ENCODE measurements at places on chromosomes 7 and 10.

DNA sequence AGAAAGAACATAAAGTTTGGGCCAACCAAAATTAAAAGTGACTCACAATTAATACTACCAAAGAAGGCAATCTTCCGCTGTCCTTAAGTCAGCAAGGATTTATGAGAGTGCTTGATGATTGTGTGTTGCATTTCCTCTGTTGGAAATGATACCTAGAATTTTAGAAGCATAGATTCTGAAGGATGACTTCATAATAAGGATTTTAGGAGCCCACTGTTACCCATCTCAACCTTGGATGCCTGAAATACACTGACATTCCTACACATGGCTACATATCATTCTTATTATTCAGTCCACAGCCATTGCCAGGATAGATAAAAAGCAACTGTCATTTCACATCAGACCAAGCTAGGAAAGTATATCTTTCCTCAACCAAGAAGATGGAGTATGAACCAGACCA is 823.8 kb downstream of the LRMDA start:
- DNase-seq = no peak

- no peak for DNase-seq
These were observed 18.1 kb upstream of the GSTK1 start for GRCh38 chr7:143245123-143245522.

DNA sequence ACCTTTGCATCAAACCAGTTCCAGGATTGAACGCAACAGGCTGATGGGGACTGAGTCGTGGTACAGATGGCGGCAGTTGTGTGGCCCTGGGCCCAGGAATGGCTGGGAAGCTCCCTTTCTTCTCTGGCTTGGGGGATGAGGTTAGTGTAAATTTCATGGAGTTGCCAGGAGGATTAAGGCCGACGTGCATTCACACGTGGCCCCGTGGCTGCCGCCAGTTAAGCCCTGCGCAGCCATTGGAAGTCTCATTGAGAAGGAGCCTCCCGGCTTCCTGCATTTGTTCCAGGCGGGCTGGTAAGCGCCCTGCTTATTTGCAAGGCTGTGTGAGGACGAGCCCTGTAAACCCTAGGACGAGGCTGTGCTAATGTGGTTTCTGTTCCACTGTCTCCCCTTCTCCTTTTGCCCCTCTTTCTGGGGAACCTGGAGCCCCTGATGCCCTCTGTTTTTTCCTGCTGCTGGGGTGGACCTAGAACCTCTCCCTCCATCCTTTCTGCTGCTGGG is 174.7 kb upstream of the TNRC18 start:
- no peak for DNase-seq

- DNase-seq = no peak
These were observed 60.5 kb downstream of the YKT6 start for GRCh38 chr7:44261240-44261639.

DNA sequence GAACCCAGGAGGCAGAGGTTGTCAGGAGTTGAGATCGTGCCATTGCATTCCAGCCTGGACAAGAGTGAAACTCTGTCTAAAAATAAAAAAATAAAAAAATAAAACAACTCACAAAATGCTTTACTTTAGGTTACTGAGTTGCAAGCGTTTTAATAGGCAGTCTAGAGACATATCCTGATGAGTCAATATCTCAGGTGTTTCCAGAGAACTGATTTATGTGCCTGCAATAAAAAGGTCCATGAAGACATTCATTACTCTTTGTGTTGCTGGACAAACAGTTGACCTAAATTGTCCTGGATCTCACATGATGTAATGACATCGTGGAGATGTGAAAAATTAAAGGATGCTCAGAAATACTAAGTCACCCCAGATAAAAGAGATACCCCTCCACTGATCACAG is 31.5 kb downstream of the CDNF start:
- no peak for DNase-seq

DNA sequence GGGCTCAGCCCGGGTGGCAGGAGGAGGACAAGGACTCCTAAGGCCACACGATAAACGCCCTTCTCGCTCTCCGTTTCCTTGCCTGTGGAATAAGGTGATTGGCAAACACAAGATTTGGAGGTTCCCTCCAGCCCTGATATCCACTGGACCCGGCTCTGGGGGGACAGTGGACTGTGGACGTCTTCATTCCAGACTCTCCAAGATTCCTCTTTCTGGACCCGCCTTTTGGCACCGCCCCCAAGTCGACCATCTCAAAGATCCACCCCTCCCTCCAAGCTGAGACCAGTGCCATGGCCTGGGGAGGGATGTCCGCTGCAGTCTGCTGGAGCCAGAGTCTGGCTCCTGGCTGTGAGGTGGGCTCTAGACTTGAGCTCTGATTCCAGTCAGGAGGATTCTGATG is 23.6 kb downstream of the ZNF783 start:
- peak; percentile 44 for DNase-seq

GRCh38 chr10:31578951-31579350 is 259.9 kb downstream of the ZEB1 start:
- DNase-seq = no peak

- peak; percentile 39 for DNase-seq
These were observed at the start of gene CYTH3 for GRCh38 chr7:6272481-6273323. Gene CYTH3, minus strand, starts transcription at chr7:6272624. Its CDS starts 117 bp downstream, at chr7:6272507.

- DNase-seq = no peak
These were observed 178.0 kb downstream of the MDFIC start for GRCh38 chr7:115099906-115100305.

- DNase-seq = peak; percentile 29
These were observed 6.3 kb downstream of the ATG9B start for GRCh38 chr7:151017953-151018420.

DNA sequence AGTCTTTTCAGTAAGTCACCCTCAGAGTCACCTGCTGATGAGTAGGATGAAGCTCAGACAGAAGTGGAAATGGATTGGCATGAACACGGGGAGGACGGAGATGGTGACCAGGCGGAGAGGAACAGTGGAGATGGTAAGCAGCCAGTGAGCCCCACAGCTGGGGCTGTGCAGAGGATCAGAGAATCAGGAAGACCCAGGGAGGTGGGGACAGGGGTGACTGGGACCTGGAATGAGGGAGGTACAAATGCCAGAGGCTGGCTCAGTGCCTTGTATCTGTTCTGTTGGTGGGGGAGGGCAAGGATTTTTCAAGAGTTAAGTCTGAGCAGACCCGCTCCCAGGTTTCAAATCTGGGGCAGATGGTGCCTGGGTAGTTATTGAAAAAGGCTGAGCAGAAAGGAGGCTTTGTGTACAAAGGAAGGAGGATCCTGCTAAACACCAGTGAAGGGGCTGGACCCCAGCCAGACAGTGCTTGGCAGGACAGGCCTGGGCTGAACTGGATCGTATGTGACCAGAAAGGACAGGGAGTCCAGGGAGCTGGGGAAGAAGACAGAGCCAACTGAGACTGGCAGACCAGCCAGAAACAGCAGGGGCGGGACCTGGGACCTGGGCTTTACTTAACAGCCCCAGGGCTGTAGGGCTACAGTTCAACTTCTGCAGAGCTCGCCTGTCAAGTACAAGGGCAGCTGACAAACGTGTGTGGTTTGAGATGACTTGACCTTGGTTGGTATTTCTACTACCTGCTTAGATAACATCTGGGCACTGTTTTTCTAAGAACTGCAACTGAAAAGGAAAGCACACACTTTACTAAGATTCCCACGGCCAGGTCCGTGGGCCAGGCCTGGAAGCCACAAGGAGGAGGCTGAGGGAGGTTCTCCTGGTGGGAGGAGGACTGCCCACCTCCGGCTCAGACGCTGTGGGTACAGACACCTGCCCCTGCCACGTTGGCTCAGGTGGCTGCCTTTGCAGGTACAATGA is 13.2 kb upstream of the FRMPD2 start:
- no peak for DNase-seq

DNA sequence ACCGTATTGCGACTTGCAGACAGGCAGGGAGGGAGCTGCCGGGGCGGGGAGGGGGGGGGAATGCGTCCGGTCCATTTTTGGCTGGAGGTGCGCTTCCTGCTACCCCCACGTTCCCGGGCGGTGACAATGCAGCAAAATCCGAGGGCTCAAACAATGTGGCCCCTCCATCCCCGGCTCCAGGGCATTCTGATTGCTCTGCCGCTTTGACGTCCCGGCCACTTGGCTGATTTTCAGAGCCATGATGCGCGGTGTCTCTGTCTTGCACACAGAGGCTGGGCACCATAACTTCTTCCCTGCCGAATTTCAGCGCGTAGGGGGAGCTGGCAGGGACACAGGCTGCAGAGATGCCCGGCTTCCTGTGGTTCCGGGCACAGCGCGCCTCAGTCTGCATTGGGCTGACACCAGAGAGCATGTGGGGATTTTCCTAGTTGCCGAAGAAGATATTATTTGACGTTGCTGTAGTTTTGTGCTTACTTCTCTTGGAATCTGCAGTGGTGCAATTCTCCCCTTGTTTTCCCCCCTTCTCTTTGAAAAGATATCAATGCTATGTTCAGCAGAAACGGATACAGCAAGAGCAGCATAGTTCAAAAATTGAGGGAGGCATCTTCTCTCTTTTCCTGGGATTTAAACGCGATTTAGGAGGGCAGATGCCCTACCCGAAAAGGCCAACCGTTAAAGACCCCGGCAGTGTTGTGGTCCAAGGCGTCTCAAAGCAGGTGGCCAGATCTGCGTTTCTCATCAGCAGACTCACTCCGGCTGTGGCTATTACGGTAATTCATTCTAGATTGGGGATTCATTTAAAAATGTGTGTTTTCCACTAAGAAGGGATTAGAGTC is 1.4 kb downstream of the HECW1 start:
- no peak for DNase-seq

- no peak for DNase-seq
These were observed 81.9 kb downstream of the BUB3 start for GRCh38 chr10:123236126-123236525.

GRCh38 chr10:96319754-96320474 is 15.7 kb downstream of the DNTT start:
- DNase-seq = no peak

GRCh38 chr7:148669927-148670326 is 28.8 kb upstream of the CUL1 start:
- DNase-seq = no peak

- no peak for DNase-seq
These were observed 30.3 kb upstream of the MET start for GRCh38 chr7:116641551-116642153.

- no peak for DNase-seq
These were observed 134.6 kb upstream of the MGMT start for GRCh38 chr10:129332476-129332875.

- no peak for DNase-seq
These were observed 32.5 kb downstream of the CDCA7L start for GRCh38 chr7:21912931-21913780.

DNA sequence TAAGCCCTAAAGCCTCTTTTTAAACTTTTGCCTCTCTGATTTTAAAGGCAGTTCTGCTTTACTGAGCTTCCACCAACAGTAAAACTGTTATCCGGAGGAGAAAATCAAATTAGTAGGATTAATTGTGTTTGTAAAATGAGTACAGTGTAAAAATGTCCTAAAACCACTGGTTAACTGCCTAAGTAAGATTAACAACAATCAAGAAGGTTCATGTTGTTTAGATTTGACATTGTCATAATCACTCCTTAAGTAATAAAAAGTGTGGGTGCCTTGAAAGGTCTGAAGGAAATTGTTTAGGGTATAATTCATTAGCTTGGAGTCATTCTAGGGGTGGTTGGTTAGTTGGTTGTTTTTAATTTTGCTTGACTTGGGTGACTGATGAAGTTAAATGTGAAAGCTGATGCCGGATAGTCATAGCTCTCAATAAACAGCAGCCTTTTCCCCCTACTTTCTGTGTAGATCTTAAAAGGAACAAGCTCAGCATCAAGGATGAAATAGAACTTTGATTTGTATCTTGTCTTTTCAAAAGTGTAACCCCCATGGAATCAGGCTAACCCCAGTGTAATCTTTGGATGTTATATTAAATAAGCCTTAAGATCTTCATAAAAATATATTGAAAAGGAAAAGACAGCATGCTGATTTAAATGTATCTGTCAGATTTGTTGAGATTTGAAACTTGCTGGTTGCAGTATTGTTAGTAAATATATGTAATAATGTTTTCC is 148.3 kb downstream of the ARID5B start:
- DNase-seq = no peak

DNA sequence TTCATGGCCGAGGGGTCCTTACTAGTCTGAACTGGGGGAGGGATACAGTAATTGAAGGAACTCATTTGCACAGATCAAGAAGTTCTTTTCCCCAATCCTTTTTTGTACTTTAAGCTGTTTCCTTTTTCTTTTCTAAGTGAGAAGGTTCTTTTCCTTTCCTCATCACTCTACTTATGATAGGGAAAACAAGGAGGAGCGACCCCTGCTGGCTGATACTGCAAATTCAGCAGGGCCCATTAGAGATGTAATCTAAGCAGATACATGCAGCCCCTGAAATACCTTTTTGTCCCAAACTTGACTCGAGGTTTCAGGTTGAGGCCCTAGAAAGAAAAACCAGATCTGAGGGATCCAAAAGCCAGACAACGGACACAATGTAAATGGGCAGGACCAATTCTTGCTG is 305.5 kb downstream of the DNAJB9 start:
- no peak for DNase-seq

- no peak for DNase-seq
These were observed 53.6 kb downstream of the INSIG1 start for GRCh38 chr7:155351120-155351870.
